ENCODE measurements at places on chromosomes 12 and 14.

DNA sequence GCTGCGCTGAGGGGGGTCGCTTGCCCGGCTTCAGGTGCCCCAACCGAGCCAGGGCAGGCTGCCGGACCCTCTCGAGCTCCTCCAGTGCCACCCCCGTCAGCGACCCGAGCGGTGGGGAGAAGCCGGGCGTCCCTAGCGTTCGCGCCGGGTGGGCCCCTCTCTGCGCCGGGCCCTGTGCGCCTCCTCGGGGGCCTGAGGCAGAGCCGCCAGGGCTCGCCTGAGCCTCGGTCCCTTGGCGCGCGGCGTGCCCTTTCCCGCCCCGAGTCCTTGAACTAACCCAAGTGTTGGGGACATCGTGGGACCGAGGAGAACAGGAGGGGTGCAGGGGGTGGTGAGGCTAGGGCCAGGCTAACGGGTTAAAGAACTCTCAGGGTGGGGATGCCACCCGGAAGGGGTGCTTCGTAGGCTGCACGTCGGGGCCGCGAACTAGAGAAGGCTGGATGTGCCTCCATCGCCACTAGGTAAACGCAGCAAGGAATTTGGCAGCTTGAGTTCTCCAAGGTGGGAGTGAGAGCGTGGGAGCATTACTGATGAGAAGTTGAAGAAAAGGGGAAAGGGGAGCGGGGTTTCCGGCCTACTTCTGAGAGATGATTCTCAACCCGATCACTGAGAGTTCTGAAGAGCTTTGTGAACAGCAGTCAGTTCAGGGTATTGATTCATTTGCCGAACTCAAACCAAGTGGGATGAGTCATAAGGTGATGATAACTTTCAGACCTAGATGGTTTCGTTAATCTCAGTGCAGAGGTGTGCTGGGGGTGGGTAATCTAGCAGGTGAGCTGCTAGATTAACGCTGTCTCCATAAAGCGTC, 618 bp downstream of the RNF34 start:
- peak; percentile 57 for DNase-seq

GRCh38 chr12:24972078-24972477, 23.2 kb upstream of the BCAT1 start:
- no peak for DNase-seq

DNA sequence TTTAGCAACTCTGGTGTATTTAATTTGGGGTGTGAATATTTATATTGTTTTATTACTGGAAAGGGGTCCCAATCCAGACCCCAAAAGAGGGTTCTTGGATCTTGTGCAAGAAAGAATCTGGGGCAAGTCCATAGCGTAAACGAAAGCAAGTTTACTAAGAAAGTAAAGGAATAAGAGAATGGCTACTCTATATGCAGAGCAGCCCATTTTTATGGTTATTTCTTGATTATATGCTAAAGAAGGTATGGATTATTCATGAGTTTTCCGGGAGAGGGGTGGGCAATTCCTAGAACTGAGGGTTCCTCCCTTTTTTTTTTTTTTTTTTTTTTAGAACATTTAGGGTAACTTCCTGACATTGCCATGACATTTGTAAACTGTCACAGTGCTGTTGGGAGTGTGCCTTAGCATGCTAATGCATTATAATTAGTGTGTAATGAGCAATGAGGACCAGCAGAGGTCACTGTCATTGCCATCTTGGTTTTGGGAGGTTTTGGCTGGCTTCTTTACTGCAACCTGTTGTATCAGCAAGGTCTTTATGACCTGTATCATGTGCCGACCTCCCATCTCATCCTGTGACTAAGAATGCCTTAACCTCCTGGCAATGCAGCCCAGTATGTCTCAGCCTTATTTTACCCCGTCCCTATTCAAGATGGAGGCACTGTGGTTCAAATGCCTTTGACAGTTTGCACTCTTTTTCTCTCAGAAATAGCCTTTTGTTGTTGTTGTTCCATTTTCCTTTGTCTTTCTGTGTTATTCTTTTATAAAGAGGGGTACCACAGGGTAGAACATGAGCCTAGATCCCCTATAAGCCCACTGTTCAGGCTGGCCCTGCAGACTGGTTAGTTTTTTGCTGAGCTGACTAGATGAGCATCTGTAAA, 75.5 kb upstream of the DCD start:
- peak; percentile 24 for DNase-seq

- no peak for DNase-seq
Observed at GRCh38 chr12:108004319-108004718, 124.8 kb upstream of the WSCD2 start.

- DNase-seq = no peak
Observed at GRCh38 chr14:68977180-68977717, 1.9 kb downstream of the ACTN1 start.

DNA sequence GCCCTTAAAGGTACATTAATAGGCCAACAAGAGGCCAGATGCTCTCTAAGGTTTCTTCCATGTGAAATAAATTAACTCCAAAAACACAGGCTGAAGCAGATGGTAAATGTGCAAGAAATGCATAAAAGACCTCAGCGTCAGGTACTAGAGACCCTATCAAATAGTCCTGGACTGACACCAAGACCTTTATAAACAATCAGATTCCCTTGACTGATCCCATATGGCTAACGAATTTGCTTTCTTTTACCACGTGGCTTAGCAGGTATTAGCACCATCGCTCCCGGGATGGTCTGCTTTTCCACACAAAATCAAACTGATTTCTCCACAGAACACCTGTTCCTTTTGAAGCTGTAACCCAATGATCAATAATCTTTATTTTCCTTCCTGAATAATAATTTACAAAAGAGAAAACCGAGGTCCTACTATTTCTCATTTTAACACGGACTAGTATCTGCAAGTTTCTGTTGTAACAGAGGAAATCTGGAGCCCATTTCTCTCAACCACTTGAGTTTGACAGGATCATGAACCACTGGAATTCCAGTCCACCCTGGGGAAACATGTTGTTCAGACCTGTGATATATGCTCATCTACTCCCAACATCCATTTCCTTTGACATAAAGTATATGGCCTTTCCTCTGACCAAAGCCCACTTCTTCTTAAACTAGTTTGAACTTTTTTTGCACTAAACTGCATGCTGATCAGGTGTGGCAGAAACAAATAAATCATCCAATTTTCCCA, 48.2 kb upstream of the DAAM1 start:
- DNase-seq = no peak

DNA sequence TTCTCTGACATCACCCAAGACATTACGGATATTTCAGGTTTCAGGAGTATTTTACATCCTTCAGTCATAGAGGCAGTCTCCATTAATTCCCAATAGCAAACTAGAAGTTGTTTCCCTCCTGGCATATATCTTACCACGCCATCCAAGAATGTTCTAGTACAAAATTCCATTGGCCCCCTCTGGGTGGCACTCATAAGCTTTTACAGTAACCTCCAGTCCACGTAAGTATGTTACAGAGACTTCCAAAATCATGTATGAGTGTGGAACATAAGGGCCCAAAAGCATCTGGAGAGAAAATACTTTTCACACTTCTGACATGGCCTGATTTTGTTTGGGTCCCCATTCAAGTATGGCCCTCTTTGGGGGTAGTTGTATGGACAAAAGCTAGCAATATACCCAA, 58.1 kb upstream of the DHRS4 start:
- no peak for DNase-seq

GRCh38 chr14:53942970-53943750, 13.5 kb downstream of the BMP4 start:
- no peak for DNase-seq

DNA sequence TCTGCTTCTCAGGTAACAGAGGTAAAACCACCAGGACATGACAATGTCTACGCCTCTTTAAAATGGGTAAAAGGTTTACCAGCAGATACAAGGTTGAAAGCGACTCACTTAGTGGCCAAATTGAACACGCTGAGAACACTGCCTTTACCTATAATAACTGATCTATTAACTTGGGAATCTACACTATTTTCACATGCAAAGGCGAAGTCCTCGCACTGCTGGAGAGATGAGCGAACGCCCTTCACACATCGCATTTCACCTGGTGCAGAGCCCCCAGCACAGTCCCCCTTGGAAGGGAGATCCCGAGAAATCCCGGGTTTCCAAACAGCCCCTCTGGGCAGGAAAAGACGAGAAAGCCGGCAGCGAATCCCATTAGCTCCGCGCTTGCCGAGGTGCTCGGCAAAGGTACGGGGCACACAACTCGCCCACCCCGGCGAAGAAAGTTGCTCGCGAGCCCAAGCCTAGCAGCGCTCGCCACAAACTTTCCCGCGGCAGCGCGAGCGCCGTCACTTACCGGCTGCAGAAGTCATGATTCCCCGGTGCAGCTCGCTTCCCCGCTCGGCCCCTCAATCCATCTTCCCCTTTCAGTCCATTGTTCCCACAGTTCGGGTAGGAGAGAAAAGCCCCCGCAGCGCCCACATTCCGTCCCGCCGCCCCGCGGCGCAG, 423 bp downstream of the FGD6 start:
- DNase-seq = peak; percentile 61

DNA sequence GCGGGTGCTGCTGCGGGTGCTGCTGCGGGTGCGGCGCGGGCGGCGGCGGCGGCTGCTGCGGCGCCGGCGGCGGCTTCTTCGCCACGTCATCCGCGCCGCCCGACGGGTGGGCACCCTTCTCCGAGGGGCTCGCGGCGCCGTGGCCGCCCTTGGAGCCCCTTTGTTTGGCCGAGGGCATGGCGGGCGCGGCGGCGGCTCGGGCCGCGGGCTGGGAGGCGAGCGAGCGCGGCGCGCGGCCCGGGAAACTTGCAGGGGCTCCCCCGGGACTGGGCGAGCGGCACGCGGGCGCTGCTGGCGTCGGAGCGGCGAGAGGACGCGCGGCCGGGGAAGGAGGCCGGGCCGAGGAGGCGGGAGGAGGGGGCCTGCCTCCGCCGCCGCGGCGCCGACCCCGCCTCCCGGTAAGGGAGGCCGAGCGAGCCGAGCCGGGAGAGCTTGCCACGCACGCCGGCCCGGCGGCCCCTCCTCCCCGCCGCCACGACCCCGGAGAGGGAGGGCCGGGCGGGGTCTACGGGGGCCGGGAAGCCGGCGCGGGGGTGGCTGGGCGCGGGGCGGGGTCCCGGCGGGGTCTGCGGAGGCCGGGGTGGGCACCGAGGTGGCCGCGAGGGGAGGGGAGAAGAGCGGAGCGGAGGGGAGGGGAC, at the start of gene CKAP4:
CKAP4 (minus strand) TSS at position 347 of the 638 bp plus-strand sequence; CDS start at position 178, 169 bp downstream.
- peak; percentile 74 for DNase-seq

GRCh38 chr14:87961246-87961645, 31.7 kb downstream of the GALC start:
- DNase-seq = no peak

DNA sequence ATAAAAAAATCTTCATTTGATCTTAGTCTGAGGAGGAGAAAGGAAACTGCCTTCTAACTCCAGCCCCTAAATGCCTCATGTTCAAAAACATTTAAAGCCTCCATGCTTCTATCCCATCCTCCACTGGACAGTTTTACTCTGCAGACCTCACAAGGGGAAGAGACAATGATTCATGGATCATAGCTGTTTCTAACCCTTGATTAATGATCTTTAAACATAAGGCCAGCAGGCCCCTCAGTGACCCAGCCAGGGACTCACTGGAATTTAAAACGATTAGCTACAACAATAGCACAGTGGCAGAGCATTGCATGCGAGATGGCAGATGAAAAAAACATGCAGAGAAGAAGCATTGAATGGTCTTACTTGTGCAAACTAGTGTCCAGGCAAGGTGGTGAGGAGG, 6.0 kb downstream of the DCTN2 start:
- DNase-seq = no peak

DNA sequence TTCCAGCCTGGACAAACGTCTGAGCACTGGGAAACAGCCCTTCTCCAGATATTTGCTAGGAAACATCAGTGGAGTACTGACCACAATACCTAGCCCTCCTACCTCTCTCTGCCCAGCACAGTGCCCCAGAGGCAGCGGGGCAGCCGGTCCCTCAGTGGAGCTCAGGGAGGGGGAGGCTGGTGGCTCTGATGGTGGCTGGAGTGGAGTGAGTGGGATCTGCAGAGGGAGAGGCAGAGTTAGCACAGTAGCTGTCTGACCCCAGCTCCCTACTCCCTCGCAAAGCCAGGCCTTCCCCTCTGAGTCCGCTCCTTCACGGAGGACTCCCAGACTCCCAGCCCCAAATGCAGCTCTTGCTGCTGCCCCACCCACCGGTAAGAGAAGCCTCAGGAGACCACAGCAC, 30.0 kb downstream of the NCKAP5L start:
- DNase-seq = no peak

DNA sequence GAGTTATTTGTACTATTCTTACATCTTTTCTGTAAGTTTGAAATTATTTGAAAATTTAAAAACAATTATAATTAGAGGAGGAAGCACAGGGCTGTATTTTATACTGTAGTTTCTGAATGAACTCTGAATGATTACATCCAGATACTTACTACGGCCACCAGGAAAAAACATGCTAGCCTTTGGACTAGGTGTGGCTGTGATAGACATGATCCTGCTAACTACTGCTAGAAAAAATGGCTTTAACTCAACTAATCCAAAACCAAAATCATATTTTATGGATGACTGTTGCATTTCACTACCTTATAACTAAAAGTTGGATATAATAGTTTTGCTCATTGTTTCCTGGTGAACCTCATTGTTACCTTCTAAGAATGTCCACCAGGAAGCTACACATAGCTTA, 15.1 kb upstream of the SLC25A3 start:
- no peak for DNase-seq

- no peak for DNase-seq
Observed at GRCh38 chr12:122004633-122005071, 17.0 kb upstream of the BCL7A start.

DNA sequence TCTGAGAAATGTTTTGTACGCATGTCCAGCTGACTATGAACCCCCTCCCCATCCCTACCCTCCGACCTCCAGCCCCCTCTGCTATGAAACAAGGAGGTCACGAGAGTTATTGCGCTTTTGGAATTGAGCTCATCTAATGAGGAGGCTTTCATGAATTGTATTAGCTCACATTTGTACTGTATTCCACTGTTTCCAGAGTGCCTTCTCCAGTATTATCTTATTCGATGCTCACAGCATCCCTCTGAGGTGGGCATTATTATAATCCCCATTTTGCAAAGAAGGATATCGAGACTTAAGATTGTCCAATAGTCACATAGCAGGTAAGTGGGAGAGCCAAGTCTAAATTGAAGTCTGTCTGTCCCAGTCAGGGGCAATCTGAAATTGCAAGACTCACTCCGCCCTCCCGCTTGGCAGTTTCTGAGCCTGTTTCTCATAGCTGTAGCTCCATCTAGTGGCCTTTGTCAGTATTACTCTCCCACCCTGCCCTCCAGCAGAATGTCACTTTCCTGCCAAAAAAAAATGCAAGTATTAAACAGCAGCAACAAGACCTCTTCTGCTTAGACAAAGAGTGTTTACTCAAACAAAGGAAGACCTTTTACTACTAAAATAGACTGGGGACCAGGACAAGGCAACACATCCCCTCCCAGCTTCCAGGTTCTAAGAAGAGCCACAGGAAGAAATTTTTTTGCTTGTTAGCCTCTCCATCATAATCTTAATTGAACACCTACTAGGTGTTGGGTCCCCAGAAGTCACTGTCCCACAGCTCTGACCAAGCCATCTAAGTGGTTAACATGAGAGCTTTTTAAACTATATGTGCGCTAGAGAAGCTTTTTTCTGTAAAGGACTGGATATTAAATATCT, 48.6 kb upstream of the TMEM233 start:
- DNase-seq = peak; percentile 76

DNA sequence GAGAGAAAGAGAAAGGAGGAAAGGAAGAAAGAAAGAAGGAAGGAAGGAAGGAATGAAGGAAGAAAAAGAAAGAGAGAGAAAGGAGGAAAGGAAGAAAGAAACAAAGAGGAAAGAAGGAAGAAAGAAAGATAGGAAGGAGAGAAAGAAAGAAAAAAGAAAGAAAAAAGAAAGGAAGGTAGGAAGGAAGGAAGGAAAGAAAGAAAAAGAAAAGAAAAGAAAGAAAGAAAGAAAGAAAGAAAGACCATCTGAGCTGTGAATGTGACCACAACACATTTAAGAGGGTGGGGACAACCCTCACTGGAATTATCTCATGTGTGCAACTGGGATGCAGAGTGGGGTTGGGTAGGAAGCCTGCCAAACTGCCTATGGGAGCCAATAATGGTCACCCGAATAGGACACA, 36.0 kb upstream of the BATF start:
- no peak for DNase-seq
